Smooth muscle cell of the pulmonary artery (primary cell): ENCODE measurements at places on chromosomes 6 and 20. TPM values are rescaled to one million over a fixed set of nuclear protein-coding genes. Genes with fewer than 3 reads are reported as not detected.

Gene FKBP1C
- 0.20 and 2.9 TPM in 2 replicates for total RNA-seq

Gene ZBP1
- total RNA-seq = not detected in 2 replicates

Gene ARFGEF3
- total RNA-seq = 1.0 and 3.1 TPM in 2 replicates

Gene OR2J3
- not detected in 2 replicates for total RNA-seq

Gene HLA-G
- 0.26 and 0.36 TPM in 2 replicates for total RNA-seq

Gene TRDN
- total RNA-seq = 0.10 TPM in 1 of 2 replicates, not detected in the other
